Kidney (tissue), 22 donors: ENCODE measurements at places on chromosomes 3 and 15. TPM values are rescaled to one million over a fixed set of nuclear protein-coding genes. Genes with fewer than 3 reads are reported as not detected.

Gene CD200R1
- 2.2 TPM for total RNA-seq

Gene MNS1
- 5.6 TPM for total RNA-seq

Gene NR2E3
- total RNA-seq, result 0.19 TPM

DNA sequence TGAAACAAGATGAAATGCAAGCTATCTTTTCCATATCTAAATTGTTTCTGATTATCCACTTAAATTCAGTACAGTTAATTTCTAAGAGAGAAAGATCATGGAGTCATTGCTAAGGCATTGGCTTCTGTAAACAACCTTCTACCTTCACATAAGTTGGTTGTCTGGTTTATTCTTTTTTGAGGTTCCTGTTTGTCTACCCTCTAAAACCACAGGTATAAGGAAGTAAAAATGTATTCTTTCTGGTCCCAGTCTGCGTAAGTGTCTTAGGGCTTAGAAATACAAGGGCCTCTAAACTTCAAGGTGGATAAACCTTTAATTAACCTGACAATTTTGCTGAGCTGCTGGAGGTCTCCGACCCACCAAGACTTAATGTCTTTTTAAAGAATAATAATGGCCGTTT, 3.6 kb upstream of the ATOSA start:
- no peaks in the 10 kb centered on the region for H3K36me3 ChIP-seq
- H3K27me3 ChIP-seq, result no peaks in the 10 kb centered on the region
- H3K27ac ChIP-seq, result no peak overlapping the region
- H3K4me1 ChIP-seq, result no peaks in the 10 kb centered on the region
- DNase-seq, result no peak

DNA sequence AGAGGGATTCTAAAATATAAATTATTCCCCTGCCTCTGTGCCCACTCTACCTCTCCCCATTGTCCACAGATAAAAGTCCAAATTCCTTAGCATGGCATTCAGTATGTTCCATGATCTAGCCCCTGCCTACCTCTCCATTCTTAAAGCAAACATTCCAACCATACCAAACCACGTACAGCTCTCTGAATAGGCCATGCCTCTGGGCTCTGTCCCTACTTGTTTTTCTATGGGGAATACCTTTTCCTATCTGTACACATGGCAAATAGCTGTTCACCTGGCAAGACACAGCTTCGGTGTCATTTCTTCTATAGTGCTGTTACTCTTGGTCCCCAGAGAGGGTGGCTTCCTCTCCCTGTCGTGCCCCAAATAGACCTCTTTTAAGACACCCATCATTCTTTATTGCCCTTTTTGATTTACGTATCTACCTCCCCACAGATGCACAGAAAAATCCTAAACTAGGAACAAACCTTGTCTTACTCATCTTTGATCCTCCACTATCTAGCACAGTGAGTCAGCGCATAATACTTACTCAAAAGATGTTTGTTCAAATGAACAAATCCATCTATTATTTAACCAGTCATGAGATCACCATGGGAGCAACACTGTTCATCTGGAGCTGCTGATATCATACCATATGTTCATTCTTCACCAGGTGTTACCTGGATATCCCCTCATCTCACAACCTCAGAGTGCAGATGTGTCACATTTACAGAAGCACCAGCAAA, 329.8 kb downstream of the THSD4 start:
- no peak overlapping the region for H3K27ac ChIP-seq
- H3K4me1 ChIP-seq, result peaks cover 6% of the 10 kb centered on the region
- H3K27me3 ChIP-seq, result no peaks in the 10 kb centered on the region
- no peak for DNase-seq
- no peaks in the 10 kb centered on the region for H3K36me3 ChIP-seq
- no peak overlapping the region for H3K4me3 ChIP-seq

DNA sequence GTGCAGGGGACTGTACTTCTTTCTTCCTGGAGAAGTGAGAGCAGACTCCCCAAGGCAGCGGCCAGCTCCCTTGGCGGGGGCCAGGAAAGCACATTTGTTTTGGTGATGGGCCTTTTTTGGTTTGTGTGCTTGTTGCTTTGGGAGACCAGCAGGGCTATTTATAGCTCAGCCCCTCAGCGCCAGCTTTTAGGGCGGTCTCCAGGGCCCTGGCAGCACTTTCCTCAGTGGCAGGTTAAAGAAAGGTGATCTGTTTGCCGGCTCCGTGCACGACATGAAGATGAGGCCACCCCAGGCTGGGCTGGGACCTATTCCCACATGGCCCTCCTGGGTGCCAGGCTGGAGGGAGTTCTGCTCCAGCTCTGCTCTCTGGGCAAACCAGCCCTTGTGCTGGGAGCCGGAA, 21.8 kb downstream of the SLC6A11 start:
- no peak overlapping the region for H3K4me3 ChIP-seq
- H3K4me1 ChIP-seq, result no peaks in the 10 kb centered on the region
- no peaks in the 10 kb centered on the region for H3K27me3 ChIP-seq
- no peak overlapping the region for H3K27ac ChIP-seq
- no peaks in the 10 kb centered on the region for H3K36me3 ChIP-seq

GRCh38 chr3:153087595-153088566, 74.1 kb upstream of the RAP2B start:
- H3K4me3 ChIP-seq, result no peak overlapping the region
- H3K27me3 ChIP-seq, result no peaks in the 10 kb centered on the region
- DNase-seq, result no peak
- no peaks in the 10 kb centered on the region for H3K4me1 ChIP-seq
